ENCODE measurements at places on chromosomes 7 and 10.

- no peak overlapping the region for H3K4me3 ChIP-seq
- H3K4me1 ChIP-seq = peaks cover 7% of the 10 kb centered on the region
- H3K27me3 ChIP-seq = no peaks in the 10 kb centered on the region
- DNase-seq = no peak
- no peaks in the 10 kb centered on the region for H3K36me3 ChIP-seq
- H3K27ac ChIP-seq = no peak overlapping the region
These were observed 82.4 kb downstream of the SGMS1 start for GRCh38 chr10:50541317-50541716.

- H3K4me3 ChIP-seq = no peak overlapping the region
- H3K36me3 ChIP-seq = no peaks in the 10 kb centered on the region
- H3K27ac ChIP-seq = no peak overlapping the region
- H3K4me1 ChIP-seq = no peaks in the 10 kb centered on the region
These were observed 175.6 kb downstream of the OTUD1 start for GRCh38 chr10:23614483-23614882.

- H3K4me1 ChIP-seq = no peaks in the 10 kb centered on the region
- no peaks in the 10 kb centered on the region for H3K36me3 ChIP-seq
- no peak for DNase-seq
- H3K4me3 ChIP-seq = no peak overlapping the region
These were observed 4.9 kb downstream of the PKD2L1 start for GRCh38 chr10:100325158-100325557.

DNA sequence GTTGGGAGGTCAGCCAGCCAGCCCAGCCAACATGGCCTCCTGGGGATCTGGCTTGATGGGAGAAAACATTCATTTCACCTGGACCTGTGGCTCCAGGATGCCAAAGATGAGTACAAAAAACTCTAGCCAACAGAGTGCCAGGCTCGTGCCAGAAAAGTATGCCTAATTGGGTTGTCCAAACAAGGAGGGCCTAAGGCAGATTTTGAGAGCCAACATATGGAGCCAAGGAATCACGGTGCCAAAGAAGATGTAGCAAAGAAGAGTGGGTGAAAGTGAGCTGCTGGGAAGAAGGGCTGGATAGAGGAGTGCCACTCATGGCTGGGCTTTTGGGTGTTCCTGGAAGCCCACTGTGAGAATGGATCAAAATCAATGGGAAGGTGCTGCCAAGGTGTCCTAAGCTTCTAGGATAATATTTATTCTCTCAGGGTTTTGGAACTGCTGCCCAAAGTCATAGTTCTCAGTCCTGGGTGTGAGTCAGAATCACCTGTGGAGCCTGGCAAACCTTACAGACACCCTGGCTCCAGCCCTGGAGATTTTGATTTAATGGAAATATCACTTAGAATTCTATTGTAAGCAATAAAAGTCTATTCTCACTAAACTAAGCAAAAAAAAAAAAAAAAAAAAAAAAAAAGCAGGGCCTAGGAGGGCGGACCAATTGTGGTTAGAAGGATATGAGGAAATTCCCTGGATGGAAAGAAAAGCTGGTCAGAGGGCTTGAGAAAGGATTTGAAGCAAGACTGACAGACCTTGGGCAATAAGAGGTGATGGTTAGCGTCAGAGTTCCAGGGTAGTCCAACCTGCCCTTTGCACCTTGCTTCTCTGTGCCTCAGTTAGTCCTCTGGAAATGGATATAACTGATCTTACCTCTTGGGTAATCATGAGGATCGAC lies 182.2 kb upstream of the PRR15 start:
- no peak overlapping the region for H3K4me3 ChIP-seq
- no peaks in the 10 kb centered on the region for H3K36me3 ChIP-seq
- no peaks in the 10 kb centered on the region for H3K4me1 ChIP-seq
- DNase-seq = no peak

DNA sequence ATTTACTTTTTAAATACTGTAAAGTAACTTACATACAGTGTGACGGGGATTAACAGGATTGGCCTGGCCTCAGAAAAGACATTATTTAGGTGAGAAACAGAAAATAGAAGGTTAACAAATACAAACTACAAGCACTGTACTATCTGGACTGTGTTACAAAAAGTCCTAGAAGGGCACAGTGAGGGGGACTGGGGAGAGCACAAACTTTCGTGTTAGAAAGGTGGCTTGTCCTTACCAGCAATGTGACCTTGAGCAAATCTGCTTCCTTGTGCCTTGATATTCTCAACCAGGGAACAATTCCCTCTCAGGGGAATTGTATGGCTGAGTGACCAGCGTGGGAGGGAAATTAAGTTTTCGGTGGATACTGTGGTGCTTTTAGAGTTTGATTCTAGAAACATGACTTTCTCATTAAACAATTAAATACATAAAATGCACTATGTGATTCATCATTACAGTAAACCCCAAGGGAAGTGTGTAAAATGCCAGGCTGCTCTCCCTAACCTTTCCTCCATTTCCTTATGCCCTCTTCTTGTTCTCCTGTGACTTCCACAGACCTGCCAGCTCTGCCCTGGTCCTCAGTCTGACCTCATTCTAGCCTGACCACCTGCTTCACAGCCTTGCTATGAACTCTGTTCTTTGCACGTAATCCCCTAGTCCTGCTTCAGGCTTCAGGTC lies 57.7 kb downstream of the OSBPL3 start:
- H3K4me3 ChIP-seq = no peak overlapping the region
- no peak for DNase-seq
- no peak overlapping the region for H3K27ac ChIP-seq

- H3K4me3 ChIP-seq = no peak overlapping the region
- H3K27me3 ChIP-seq = no peaks in the 10 kb centered on the region
- H3K36me3 ChIP-seq = no peaks in the 10 kb centered on the region
- no peak for DNase-seq
These were observed 64.5 kb upstream of the PODXL start for GRCh38 chr7:131620673-131621609.

DNA sequence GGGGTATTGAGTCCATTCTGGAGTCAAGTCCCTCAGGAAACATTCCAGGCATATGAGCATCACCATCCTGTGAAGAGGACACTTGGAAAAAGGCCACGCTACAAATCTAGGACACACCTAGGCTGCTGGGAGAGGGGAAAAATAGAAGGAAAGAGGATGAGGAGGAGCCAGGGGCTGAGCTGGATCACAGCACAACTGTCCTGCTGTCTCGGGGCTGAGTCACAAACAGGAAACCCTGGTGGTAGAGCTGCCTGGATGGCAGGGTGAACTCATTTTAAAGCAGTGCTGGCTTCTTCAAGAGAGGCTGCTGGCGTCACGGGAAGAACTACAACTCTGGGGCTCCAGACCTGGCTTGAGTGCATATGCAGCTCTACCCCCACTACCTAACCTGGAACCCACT lies 151.5 kb downstream of the RNF216 start:
- no peaks in the 10 kb centered on the region for H3K27me3 ChIP-seq
- H3K27ac ChIP-seq = peak overlapping the region; percentile 21
- peaks cover 6% of the 10 kb centered on the region for H3K36me3 ChIP-seq
- no peak for DNase-seq

DNA sequence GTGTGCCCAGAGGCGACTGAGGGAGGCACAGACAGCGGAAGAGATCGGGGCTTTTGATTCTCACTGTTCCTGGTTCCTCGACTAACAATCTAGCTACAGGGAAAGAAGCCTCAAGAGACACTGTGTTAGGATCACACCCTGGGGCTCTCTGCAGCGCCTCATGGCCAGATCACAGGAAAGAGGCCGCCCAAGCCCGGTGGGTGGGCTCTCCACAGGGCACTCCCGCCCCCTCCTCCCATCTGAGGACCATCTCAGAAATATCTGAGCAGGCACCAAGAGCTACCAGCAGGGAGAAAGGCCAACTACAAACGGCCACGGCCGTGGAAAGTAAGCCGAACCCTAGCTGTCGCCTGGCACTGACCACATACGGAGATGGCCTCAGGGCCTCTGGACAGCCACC lies 224.2 kb downstream of the MLLT10 start:
- no peak for DNase-seq
- no peaks in the 10 kb centered on the region for H3K27me3 ChIP-seq
- peaks cover 9% of the 10 kb centered on the region for H3K36me3 ChIP-seq

DNA sequence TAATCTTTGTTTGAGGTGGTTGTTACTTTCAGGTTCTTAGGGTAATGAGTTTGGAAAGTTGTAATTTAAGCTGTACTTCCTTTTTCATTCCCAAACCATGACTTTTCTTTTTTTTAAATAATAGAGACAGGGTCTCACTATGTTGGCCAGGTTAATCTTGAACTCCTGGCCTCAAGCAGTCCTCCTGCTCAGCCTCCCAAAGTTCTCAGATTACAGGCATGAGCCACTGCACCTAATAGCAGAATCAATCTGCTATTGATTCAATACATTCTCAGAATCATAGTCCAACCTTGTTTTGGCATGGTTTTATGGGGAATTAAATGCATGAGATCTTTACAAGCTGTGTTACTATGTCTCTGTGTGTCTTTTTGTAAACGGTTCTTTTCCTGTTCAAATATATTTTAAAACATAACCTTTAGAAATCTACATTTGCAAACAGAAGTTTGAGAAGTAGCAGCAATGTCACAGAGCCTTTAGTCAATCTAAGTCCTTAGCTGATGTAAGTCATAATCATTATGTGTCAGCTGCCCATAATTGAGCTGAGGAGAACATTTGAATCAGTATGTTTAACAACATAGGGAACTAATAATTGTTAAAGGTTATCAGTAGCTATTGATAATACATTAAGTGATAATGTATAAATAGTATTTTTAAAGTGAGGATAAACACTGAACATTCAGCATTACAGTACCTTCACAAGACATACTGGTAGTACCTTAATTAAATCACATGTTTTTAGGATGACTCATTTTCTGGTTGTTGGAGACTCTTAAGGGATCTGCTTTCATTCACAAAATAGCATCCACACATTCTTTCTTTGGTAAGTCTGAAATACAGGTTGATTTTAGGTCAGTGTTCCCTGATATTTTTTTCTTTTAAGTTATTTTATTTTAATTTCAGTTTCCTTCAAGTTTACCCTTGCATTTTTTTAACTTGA lies 8.8 kb downstream of the INPP5F start:
- H3K27ac ChIP-seq = no peak overlapping the region
- peaks cover 12% of the 10 kb centered on the region for H3K4me1 ChIP-seq
- H3K36me3 ChIP-seq = no peaks in the 10 kb centered on the region
- no peaks in the 10 kb centered on the region for H3K27me3 ChIP-seq

DNA sequence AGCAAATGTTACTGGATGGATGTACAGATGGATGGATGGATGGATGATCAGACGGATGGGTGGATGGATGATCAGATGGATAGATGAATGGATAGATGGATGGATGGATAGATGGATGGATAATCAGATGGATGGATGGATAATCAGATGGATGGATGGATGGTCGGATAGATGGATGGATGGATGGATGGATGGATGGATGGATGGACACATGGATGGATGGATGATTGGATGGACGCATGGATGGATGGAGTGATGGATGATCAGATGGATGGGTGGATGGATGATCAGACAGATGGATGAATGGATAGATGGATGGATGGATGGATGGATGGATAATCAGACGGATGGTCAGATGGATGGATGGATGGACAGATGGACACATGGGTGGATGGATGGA lies 90.3 kb upstream of the TCF7L2 start:
- H3K36me3 ChIP-seq = no peaks in the 10 kb centered on the region
- no peak overlapping the region for H3K4me3 ChIP-seq
- no peak for DNase-seq
- no peaks in the 10 kb centered on the region for H3K27me3 ChIP-seq
- no peak overlapping the region for H3K27ac ChIP-seq

GRCh38 chr10:99788598-99789256 lies 6.3 kb downstream of the ABCC2 start:
- H3K4me3 ChIP-seq = no peak overlapping the region
- DNase-seq = peak; percentile 77
- H3K4me1 ChIP-seq = no peaks in the 10 kb centered on the region
- no peaks in the 10 kb centered on the region for H3K36me3 ChIP-seq
- no peaks in the 10 kb centered on the region for H3K27me3 ChIP-seq

GRCh38 chr10:10828623-10829022 lies 189.0 kb upstream of the CELF2 start:
- DNase-seq = no peak
- no peaks in the 10 kb centered on the region for H3K36me3 ChIP-seq
- no peak overlapping the region for H3K4me3 ChIP-seq
- H3K4me1 ChIP-seq = peaks cover 17% of the 10 kb centered on the region

DNA sequence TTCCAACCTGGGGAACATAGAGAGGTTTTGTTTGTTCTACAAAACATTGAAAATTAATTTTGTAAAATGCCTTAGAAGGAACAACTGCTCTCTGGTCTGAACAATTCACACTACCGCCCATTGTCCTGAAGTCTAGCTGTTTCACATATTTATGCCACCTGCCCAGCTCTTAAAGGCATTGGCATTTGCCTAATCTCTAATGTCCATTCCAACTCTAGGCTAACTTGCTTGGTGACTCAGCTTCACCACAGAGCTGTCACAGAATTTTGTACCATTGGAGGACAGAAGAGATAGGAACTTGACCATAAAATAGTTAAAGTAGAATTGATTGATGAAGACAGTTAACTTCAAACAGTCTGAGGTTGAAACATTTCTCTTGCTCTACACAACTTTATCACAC lies 53.5 kb upstream of the PPP1R17 start:
- H3K4me3 ChIP-seq = no peak overlapping the region
- no peak for DNase-seq
- H3K27ac ChIP-seq = no peak overlapping the region
- no peaks in the 10 kb centered on the region for H3K36me3 ChIP-seq
- no peaks in the 10 kb centered on the region for H3K4me1 ChIP-seq

DNA sequence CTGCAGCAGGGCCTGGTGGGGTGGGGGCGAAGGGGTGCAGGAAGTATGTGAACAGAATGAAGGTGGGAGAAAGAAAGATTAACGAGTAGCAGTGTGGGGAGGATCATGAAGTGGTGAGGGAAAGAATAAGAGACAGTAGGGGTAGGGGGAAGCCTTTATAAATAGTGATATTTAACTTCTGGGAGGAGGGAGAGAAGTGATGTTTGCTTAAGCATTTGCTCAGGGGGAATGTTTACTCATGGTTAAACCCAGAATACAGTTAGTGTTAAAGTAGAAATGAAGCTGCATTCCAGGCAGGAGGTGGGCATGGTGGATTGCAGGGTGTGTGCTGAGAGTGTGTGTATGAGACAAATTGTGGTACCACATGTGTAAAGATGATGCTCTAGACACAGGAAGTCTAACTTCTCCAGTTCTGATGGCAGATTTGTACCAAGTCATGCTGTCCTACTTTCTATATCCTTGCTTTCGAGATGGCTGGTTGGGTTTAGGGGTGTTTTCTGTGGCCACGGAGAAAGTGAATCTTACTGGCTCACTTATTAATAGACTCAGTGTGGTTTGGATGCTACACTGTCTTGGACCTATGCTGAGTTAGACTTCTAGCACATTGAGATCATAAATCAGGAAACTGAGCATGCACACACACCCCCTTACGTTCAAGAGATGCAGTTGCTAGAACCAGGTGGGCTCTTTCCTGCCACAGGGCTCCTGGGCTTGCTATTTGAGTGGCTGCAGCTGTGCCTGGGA lies 10.6 kb upstream of the DNMBP start:
- no peaks in the 10 kb centered on the region for H3K36me3 ChIP-seq
- H3K27me3 ChIP-seq = no peaks in the 10 kb centered on the region
- no peak overlapping the region for H3K4me3 ChIP-seq
- no peak overlapping the region for H3K27ac ChIP-seq
- no peaks in the 10 kb centered on the region for H3K4me1 ChIP-seq
- DNase-seq = no peak
